ENCODE measurements at places on chromosomes 6 and 20.

GRCh38 chr6:15280028-15280427 is 34.2 kb downstream of the JARID2 start:
- no peak for DNase-seq

- DNase-seq: no peak
Observed at GRCh38 chr6:4133941-4134838, 1.2 kb downstream of the ECI2 start.

GRCh38 chr20:52404671-52405070 is 213.1 kb upstream of the ZFP64 start:
- no peak for DNase-seq

DNA sequence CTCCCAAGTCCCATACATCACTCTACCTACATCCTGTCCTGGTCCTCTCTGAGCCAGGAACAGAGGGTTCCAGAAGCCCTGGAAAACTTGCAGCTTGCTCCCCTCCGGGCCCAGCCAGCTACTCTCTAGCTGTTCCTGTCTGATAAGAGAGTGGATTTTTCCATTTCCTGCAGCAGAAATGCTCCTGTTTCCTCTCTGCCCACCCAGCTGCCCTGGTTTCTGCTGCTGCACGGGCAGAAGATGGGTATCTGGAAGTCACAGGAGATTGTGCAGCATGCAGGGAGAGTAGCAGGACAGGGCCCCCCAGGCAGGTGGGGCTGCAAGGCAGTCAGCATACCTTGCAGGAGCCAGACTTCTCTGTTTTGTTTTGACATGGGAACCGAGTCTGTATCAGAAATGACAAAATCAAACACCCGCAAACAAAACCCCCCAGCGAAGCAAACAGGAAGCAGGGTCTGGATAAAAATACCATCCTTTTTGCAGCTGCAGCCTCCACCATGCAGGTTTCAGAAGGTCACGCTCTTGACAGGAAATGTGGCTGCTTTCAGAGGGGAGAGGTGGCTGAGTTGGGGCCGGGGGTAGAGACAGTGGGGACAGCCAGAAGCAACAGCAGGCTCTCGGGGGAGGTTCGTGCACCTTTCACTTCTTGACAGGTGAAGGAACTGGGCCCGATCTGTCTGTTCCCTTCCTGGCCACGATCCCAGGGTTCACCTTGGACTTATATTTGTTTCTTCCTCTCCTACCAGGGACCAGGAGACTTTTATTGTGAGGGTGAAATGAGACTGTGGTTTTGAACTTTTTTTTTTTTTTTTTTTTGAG is 50.8 kb upstream of the FAM83D start:
- DNase-seq: no peak

DNA sequence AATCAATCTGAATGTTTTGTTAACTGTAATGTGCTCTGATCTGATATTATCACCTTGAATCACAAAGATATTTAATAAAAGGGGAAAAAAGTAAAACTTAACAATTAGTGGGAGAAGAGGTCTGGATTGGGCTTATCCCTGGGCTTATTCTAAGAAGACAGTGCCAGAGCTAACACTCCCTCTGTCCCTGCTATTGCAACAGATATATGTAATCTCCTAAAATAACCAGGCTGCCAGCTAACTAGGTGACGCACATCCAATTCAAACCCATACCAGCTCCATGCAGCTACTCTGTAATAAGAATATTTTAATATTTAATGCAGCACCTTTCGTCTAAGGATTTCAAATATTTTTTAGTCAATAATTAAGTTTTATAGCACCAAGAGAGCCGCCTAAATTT is 330.1 kb upstream of the MARCKS start:
- no peak for DNase-seq

GRCh38 chr6:26311385-26312095 is 53.5 kb upstream of the BTN3A2 start:
- DNase-seq: no peak

DNA sequence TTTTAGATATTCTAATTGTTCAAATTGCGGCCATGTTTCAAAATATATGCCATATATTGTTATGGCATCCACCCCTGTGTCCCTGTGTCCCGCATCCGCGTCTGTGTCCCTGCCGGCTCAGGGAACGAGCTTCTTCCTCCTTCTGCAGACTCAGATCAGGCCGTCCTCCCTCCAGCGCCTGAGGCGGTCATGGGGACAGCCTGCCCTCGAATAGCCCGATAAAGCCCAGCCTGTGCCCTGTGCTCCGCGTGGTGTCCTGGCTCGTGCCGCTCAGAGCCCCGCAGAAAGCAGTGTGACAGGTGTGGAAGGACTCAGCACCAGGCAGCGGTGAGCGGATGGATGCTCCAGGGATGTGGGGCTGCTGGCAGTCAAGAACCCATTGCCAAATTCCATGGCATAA is 663.4 kb upstream of the DEFB115 start:
- no peak for DNase-seq

DNA sequence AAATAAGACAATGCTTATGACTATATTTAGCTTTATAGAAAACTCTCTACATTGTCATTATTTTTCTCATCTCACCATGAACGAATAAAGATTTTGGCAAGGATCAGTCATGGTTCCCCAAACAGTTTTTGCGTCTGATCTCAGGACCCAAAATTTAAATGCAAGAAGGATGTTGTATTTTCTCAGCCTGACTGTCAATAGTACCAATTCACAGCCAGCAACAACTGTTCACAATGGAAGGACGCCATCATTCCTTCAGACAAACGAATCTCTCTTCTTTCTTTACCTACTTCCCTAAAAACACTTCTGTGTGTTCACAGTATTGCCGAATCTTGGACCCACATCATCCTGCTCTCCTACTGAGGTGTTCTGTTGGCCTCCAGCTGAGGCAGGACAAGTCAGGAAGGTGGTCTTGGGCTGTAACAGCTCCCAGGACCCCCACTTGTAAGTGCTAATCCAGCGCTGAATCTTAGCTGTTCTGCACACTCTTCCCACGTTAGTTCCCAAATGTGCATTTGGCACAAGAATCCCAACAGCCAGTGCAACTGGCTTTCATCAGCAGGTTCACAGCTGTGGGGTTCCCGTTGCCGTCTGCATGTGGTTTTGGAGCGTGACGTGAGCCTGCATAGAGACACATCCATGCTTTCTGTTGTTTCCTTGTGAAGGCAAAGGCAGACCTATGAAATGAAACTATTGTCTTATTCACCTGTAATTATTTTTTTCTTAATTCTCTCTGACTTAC is 600.0 kb downstream of the QKI start:
- DNase-seq: no peak

DNA sequence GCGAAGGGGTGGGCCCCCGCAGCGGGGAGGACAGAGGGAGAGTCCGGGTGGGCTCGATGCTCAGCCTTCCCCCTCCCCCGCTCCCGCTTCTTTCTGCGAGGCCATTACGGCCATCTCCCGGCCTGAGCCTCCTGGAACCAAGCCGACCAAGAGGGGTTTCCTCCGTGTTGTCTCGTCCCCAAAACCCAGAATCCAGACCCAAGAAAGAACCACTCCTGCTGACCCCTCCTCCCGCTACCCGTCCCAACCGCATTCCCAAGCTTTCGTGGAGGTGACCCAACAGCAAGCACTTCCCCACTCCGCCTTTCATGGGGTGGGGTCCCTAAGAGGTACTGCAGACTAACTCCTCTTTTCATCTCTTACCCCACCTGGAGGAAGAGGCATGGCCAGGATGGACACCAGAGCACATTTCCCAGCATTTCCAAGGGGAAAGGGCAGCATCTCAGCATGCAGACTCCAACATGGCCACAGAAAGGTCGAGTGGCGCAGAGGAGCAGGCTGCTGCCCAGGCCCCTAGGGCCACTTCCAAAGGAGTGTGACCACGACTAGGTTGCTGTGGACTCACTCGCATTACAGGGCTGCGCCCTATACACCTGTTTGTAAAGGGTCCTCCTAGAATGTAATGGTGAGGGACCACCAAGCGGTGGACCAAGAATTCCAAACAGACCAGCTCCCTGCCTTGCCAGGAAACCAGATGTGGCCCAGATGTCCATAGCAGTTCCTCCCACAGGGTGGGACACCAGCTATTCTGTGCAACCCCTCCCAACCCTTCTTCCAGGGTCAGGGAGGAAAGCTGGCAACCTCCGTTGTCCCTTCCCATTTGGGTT is 53.4 kb downstream of the MRPL14 start:
- no peak for DNase-seq

DNA sequence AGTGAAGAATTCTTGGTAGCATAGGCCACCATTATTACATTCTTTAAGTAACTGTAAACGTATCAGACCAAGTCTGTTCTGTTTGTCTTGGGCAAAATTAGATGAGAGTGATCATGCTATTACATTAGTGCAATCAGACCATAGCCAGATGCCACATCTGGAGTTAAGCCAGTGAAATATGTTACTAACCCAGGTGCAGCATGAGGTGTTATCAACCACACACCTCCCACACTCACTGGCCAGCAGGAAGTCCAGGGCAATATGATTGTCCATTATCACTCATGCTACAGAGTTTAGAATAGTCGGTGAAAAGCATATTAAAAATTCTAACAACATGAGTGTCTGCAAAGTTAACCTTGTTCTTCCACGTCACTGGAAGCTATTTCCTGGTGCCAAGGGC is 174.7 kb upstream of the PROKR2 start:
- no peak for DNase-seq

- no peak for DNase-seq
Observed at GRCh38 chr6:73388433-73388799, 6.2 kb upstream of the DDX43 start.
